CD4-positive, alpha-beta T cell (primary cell): ENCODE measurements at places on chromosomes 5 and 9.

DNA sequence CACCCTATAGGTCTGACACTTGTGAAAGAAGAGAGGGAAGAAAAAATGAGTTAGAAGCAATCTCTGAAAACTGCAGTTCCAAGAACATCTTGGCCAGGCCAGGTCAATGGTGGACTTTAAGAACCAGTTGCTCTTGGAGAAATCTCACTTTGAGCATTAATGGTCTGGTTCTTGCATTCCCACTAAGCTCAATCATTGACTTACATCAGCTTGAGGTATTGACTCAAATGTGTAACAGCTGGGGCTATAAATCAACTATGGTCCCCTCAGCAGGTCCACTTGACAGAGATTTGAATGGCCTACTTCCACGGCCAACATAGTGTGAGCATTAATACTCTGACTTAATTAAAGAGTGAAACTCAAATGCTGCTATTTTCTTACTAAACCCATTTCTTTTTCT is 357.8 kb upstream of the RGMB start:
- no peak for DNase-seq

DNA sequence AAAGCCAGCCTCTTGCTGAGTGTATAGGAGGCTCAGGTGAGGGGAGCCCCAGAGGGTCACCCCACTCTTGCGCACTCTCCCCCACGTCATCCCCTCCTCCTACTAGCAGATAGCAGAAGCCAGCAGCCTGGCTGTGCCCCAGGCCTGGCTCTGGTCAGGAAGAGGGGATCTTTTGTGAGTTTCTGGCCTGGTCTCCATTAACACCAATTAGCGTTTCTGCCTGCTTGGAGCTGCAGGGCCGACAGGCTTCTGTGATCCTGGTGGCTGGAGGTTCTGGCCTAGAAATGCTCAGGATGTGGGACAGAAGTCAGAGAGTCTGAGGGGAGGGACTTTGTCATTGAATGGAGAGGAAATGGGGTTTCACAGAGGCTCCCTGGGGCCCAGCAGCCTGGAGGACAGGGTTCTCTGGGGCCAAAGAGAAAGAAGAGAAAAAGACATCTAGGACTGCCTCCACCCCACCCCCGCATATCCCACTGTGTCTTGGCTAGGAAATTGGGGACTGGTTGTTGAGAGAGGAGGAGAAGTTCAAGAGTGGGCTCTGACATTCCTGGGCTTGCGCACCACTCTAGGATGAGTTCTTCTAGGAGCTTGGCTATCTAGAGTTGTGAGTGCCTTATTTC is 47.5 kb upstream of the ARAP3 start:
- no peak for DNase-seq

- DNase-seq: no peak
Measured at GRCh38 chr5:94992325-94992724, 292.6 kb downstream of the MCTP1 start.

GRCh38 chr9:135480071-135480939 is 723 bp downstream of the PPP1R26 start:
- no peak for DNase-seq

- no peak for DNase-seq
Measured at GRCh38 chr5:112548246-112548881, 129.3 kb upstream of the EPB41L4A start.

DNA sequence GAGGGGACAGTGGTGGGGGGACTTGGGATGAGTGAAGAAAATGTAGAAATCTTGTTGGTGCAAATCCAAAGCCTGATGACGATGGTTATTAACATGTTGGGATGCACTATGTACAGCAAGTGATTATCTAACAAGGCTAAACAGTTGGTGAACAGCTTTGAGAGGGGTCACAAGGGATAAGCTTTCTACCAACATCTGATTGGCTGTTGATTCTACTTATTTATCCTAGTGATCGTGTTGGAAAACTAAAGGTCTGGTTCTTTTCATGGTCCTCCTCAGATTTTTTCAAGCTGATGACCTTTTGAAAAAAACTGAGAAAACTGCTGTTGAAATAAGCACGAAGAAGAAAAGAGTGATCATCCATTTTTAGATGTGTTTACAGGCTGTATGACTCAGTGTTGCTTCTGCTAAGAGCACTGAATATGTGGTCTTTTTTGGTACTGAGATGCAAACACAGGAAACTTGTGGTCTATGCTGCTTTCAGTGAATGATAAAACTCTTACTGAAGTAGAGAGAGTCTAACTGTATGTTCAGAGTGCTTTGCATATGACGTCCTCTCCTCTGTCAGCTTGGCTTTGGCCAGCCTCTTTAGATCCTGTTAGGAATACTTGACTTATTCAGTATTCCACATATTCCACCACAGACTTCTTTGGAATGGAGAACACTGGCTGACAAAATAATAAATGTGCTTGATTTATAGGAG is 174.8 kb downstream of the SLF1 start:
- no peak for DNase-seq

GRCh38 chr5:173882632-173883031 is 5.5 kb upstream of the CPEB4 start:
- no peak for DNase-seq

DNA sequence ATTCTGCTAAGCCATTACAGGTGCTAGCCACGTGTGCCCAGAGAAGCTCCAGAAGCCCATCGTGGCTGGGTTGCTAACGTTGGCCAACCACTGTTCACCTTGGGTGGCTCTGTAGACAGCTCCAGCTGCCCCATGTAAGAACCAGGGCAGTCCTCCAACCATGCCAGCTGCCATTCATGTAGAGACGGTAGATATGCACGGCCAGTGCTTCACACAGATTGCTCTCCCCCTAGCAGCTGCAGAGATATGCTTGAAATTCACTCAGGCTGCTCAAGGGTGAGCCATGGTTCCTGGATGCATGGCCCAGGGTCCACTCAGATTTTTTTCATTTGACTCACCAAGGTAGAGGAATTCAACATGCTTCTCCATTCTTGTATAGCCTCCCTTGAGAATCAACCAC is 31.0 kb downstream of the GADD45G start:
- DNase-seq: no peak

GRCh38 chr5:68170826-68171558 is 44.6 kb upstream of the PIK3R1 start:
- DNase-seq: no peak

GRCh38 chr9:94157050-94157801 is 73.0 kb downstream of the PTPDC1 start:
- no peak for DNase-seq

- no peak for DNase-seq
Measured at GRCh38 chr5:17315710-17316221, 98.3 kb downstream of the BASP1 start.

DNA sequence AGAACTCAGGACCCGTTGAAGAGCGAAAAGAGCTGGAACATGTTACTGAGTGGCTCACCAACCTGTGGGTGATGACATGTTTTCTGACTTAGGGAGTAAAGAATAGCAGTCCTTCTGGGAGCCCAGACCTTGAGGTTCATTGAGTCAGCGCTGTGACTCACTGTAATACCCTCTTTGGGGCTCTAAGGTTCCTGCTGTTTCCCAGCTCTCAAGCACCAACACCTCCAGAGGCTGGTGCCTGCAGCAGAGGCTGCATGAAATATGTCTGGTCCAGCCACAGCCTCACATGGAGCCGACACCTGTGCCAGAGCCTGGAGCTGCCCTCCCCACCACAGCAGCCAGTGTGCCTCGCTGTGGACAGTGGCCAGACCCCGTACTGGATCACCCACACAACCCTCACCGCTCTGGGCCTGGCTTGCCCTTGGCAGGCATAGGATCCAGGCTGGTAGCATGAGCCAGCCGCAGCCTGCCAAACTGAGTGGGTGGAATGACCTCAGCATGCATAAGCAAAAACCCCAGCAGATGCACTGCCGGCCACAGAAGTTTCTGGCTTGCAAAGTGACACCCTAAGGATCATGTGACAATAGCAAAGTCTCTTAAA is 143.5 kb upstream of the MRPS30 start:
- no peak for DNase-seq

- DNase-seq: no peak
Measured at GRCh38 chr9:94864862-94865509, 138.5 kb downstream of the AOPEP start.

DNA sequence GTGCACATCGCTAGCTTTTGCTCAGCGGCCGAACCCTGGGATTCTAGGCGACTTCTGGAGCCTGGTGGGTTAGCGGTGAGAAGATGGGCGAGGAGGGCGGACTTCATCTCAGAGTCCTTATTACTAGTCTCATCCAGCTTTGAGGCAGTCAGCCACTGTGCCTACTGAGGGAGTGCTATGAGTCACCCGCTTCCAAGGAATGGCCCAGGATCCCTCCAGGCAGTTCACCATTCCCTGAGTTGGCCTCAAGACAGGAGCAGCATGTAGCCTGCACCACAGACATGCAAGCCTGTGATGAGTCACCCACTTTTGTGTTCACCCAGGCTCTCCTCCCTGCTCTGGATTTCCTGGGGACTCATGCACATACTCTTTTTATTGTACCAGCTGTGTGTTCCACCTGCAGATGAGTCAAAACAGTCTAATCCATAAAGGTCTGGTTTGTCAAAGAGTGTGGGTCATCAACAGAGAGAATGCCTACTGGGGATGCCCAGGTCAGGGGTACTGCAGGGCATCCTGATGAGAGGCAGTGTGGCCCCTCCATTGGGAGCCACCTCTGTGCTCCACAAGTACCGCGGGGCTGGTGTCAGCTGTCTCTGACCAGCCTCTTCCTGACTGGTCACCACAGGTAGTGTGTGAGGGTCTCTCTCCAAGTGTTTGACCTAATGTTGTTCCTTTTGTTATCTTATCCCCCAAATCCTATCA is 20.2 kb downstream of the SLC22A5 start:
- DNase-seq: no peak

DNA sequence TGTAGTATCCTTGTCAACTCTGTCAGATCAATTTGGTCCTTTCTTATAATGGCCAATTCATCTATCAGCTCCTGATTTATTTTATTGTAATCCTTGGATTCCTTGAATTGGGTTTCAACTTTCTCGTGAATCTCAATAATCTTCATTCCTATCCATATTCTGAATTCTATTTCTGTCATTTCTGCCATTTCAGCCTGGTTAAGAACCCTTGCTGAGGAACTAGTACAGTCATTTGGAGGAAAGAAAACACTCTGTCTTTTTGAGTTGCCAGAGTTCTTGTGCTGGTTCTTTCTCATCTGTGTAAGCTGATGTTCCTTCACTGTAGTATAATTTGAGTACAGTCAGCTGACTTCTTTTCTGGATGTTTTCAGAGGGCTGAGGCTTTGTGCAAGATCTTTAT is 84.5 kb downstream of the CETN3 start:
- DNase-seq: no peak

DNA sequence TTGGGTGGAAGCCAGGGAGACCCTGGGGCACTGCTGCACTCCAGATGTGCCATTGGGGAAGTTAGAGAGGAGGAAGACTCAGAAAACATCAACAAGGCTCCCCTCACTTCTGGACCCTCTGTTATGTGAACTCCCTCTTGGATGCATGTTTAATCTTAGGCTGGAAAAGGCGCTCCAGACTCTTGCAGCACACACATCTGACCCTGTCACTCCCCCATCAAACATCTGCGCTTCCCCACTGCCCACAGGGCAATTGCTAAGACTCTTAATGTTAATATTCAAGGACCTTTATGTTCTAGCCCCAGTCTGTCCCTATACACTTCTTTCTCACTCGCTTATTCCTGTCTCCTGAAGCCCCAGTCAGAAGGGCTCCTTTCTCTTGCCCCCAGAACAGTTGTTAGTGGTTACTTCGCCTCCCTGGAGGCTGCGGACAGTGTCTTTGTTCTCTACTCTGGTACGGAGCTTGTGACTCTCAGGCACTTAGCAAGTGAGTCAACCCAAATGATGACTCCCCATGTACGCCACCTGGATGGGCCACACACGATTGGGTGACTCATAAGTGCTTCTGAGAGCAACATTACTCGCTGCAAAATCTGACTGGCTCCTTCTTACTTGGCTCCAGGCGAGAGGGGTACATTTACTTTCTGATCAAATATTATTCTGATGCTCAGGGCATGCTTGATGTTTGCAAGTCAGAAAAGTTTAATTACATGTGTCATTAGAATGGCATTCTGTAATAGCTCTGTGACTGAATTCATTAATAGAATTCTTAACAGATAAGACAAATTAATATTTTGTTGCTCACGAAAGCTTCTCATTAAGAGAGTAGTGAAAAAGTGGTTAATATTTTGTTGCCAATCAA is 193.6 kb downstream of the HSPA4 start:
- no peak for DNase-seq

- no peak for DNase-seq
Measured at GRCh38 chr5:179336126-179336870, 9.0 kb downstream of the ADAMTS2 start.

DNA sequence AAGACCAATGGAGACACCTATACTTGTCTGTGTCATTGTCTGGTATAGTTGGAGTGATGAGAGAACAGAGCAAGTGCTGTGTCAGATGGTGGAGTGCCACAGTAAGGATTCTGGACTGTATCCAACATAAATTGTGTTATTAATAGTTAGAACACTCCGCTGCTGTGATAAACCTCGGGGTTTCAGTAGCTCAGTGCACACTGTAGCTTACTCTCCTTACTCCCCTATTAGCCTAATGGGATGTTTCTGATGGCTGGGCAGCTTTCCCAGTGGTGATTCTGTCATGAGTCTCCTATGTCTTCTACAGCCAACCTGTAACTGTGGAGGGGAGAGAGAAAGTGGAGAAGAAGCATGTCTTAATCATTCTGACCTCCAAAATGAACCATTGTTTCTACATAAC is 127.6 kb upstream of the PTCH1 start:
- DNase-seq: no peak

GRCh38 chr5:73654819-73655318 is 28.9 kb downstream of the ARHGEF28 start:
- DNase-seq: no peak

DNA sequence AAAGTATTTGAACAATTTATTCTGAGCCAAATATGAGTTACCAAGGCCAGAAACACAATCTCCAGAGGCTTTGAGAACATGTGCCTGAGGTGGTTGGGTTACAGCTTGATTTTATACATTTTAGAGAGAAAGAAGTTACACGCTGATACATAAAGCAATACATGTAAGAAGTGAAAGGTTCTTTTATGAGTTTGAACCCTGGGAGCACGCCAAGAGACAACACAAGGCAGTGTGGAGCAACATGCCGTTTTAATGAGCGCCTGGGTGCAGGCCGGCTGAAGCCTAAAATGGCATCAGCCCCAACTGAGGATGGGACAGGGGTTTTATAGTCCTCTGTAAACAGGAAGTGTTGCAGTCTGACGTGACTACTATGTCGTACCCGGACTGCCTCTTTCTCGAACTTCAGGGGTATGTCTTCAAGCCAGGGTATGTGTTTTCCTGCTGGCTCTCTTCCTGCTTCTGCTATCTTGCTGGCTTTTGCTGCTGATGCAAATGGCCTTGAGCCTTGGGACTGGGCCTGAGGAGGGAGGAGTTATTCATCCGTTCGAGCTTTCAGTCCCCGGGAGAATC is 193.7 kb downstream of the CYLC2 start:
- no peak for DNase-seq

- DNase-seq: no peak
Measured at GRCh38 chr9:133071484-133072150, 9.8 kb downstream of the CEL start.

DNA sequence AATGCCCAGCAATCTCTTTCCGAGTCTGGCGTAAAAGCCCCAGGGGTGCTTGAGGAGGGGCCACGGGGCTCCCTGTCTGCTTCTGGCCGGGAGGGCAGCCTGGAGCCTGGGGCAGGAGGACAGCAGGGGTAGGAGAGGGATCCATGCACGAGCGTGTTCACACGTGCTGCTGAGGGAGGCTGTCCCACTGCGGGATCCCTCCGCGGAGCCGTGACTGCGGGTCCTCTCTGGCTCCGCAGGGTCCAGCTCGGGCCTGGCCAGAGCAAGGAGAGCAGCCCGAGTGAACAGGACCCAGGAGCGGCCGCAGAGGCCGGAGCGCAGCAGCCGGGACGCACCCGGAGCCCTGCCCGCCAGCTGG is 78.4 kb downstream of the ZNF354C start:
- no peak for DNase-seq

- DNase-seq: no peak
Measured at GRCh38 chr9:95128177-95128524, 189.4 kb downstream of the FANCC start.

GRCh38 chr5:148683651-148684050 is 29.3 kb upstream of the HTR4 start:
- no peak for DNase-seq
